ENCODE measurements at places on chromosomes 13 and 19.

GRCh38 chr13:110240943-110241342, 66.0 kb downstream of the COL4A1 start:
- DNase-seq, result no peak

GRCh38 chr13:113978741-113979481, 5.0 kb upstream of the C13orf46 start:
- no peak for DNase-seq

DNA sequence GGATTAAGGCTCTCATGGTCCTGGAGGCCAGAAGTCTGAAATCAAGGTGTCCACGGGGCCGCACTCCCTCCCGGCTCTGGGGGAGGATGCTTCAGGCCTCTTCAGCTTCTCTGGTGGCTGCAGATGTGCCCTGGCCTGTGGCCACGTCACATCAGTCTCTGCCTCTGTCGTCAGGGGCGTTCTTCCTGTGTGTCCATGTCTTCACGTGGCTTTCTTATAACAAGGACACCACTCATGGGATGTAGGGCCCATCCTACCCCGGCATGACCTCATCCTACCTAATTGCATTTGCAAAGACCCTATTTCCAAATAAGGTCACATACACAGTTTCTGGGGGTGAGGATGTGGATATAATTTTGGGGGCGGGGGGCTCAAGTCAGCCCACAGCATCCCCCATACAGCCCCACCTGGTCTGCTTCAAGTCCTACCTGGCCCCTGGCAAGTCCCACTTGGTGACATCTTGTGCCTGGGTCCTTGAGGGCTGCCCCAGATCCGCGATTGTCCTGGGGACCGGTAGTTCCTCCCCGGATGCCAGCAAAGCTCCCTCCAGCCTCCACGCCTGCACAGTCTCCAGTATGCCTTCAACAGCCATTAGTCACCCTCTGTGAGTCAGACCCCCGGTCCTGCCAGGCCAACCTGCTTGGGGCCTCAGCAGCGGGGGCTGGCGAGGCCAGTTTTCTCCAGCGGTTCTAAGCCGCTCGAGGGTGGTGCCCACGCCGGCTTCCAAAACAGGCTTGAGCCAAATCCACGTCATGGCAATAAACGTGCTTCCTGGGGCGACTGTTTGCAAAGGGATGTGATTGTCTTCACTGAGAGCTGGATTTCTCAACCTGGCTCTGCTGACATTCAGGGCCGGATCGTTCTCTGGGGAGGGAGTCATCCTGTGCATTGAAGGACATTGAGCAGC, 32.2 kb downstream of the MYO9B start:
- peak; percentile 99 for DNase-seq

DNA sequence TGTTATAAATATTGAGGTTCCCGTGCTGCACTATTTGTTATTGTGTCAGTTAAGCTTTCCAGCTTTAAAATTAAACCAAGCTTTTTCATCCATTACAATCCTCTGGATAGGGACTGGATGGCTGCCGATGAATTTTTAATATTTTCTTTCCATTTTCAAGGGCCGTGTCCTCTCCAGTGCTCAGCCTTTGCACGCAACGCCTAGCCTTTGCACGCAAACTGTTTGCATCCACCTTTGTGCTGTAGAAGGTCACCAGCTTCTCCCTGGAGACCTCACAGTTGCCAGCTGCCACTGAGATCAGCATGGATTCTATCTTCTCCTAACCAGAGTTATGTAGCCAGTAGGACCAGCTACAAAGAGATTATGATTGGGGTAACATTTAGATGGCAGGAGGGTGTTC, 240.5 kb downstream of the SLC7A1 start:
- no peak for DNase-seq

- DNase-seq, result no peak
Observed at GRCh38 chr13:91347996-91348905, 764 bp downstream of the MIR17HG start.

- DNase-seq, result no peak
Observed at GRCh38 chr13:85661675-85662074, 137.5 kb downstream of the SLITRK6 start.

DNA sequence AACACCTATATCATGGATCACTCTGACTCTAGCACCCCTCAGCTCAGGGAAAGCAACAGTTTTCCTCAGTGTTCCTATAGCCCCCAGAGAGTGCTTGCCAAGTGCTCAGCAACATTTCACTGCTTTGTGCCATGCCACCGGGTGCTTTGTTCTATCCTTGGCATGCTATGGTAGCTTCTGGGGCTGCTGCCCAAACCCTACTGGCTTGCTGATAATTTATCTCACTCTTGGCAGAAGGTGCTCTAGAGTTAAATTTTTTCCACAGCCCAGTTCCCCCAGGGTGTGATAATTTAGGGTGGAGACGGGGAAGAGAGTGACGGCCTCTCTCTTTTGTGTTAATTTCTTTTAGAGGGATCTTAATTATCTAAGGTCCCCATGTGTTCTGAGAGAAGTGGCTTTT, 12.6 kb upstream of the CSNK1A1L start:
- no peak for DNase-seq

GRCh38 chr19:6238643-6239281, 41.0 kb downstream of the MLLT1 start:
- DNase-seq, result no peak

DNA sequence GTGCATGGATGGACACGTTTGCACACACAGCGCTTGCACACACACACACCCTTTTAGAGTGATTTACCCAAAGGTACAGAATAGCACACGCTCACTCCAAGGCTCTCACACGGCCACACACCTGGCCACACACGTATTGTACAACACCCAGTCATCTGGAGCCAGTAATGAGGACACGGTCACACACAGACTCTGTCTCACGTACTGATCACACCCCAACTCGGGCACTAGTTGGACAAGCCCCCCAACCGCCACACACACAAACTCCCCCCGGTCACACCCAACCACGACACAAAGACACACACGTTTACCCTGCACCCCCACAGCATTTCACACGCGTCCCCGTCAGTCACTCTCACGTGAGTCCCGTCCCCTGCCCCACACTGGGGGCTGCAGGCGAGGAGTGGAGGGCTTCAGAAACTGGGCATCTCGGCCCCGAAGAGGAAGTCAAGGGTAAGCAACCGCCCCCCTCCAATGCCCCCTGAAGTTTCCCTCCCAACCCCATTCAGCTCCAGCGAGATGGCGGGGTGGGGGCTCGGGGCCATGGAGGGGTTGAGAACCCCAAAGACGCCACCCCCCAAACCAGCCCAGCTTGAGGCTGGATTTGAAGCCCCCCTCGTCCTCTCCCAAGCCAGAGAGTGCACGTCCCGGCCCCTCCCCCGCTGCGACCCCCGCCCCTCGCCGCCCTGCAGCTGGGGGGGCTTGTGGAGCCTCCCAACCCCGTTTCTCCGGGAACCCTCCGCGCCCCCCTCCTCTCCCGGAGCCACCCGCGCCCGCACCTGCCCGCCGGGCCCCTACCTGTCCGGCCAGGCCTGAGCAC, 599 bp downstream of the OLFM2 start:
- DNase-seq, result no peak

GRCh38 chr19:6021878-6022569, 44.1 kb upstream of the RANBP3 start:
- peak; percentile 29 for DNase-seq

DNA sequence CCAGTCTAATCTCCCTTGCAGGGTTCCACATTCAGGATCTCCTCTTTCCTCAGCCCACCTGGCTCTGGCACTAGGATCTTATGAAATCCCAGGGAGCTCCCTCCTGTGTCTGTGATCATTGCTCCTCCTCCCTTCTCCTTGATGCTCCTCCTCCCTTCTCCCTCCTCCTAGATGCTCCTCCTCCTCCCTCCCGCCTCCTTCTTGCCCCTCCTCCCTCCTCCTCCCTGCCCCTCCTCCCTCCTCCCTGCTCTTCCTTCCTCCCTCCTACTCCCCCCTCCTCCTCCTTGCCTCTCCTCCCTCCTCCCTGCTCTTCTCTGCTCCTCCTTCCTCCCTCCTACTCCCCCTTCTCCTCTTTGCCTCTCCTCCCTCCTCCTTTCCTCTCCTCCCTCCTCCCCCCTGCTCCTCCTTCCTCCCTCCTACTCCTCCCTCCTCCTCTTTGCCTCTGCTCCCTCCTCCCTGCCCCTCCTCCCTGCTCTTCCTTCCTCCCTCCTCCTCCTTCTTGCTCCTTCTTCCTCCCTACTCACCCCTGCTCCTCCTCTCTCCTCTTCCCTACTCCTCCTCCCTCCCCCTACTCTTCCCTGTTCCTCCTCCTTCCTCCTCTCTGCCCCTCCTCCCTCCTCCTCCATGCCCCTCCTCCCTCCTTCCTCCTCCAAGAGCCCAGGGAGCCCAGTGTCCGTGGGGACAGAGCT, 14.9 kb upstream of the ZBTB7A start:
- DNase-seq, result no peak

- no peak for DNase-seq
Observed at GRCh38 chr19:18291019-18291524, 9.7 kb upstream of the JUND start.

- no peak for DNase-seq
Observed at GRCh38 chr19:13098277-13099072, 4.2 kb downstream of the LYL1 start.

- DNase-seq, result no peak
Observed at GRCh38 chr19:28606269-28607032, 606.5 kb downstream of the UQCRFS1 start.

DNA sequence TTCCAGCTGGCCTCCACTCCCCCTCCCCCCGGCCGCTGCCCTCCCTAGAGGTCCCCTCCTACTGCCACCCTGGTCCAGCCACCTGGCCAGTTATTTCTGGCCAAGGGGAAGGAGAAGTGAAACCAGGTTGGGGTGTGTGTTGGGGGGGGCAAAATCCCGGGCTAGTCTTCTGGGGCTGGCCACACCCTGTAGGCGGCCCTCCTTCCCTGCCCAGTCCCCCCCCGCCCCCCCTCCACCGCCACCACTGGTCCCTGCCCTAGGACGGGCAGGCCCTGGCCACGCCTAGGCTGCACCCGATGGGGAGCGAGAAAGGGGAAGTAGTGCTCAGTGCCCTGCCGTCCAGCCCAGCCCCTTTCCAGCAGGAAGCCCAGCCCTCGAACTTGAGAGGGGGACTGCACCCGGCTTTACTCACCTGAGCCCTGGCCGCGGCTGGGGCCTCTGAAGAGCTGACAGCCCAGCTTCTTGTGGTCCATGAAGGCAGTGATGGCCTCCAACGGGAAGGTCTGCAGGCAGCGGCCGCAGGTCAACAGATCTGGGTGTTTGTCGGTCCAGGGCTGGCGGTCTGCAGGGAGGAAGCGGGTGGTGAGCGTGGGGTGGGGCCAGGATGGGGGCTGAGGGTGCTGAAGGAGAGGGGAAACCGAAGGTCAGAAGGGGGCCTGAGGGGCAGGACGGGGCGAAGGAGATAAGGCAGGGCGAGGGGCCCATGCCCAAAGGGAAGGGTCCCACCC, 813 bp downstream of the ZNF296 start:
- DNase-seq, result no peak

- no peak for DNase-seq
Observed at GRCh38 chr13:25186187-25186586, 14.1 kb upstream of the AMER2 start.

GRCh38 chr19:748274-748598, 2.7 kb upstream of the MISP start:
- no peak for DNase-seq

- DNase-seq, result no peak
Observed at GRCh38 chr13:38017320-38017719, 147.7 kb upstream of the TRPC4 start.

DNA sequence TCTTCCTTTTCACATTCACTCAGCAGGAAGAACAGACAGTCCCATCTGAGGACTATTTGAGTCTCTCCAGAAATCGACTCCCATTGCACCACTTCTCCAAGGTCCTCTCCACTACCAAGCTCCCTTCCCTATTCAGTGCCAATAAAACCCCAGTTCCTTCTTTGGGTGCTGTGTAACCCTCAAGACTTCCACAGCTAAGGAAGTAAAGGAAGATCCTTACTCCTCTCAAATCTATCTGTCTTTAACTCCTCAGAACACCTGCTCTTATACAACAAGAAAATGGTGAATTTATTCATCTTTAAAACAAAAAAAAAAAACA, 29.2 kb upstream of the TM9SF2 start:
- DNase-seq, result no peak

GRCh38 chr13:44306371-44307192, 67.0 kb upstream of the SERP2 start:
- DNase-seq, result peak; percentile 98

- DNase-seq, result no peak
Observed at GRCh38 chr19:9061879-9062278, 25.0 kb upstream of the OR1M1 start.

- DNase-seq, result no peak
Observed at GRCh38 chr13:108963276-108963810, 333.9 kb downstream of the MYO16 start.

DNA sequence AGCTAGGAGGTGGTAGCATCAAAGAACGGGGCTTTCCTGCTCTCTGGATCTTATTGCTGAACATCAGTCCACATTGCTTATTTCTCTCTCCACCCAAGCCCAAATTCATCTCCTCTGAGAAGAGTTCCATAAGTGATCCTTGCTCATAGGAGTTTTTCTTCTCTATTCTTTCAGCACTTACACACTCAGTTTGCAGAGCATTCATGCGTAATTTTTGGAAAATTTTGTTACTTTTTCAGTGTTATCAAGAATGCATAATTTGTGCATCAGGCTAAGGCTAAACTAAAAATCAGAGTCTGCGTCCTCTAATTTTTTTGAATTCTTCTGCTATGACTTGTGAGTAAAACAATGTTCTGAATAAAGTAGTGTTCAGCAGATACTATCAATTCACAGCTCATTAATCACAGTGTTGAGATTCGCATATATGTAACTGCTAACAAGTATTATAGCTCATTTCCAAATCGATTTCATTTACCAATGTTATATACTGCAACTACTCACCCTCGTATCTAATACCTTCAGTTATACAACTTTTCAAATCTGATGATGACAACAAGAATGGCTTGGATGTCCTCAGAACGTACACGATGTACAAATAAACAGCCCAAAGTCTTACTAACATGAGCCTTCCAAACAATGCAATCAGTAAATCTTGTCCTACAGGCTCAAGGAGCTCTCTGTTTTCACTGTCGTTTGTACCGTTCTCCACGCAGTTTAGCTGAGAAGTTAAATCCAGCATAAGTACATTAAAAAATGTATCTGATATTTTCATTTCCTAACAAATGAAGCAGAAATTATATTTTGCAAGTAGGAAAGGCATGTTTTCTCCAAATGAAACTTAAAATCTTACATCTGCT, 36.4 kb upstream of the STARD13 start:
- DNase-seq, result no peak

GRCh38 chr13:28623782-28624706, 34.9 kb upstream of the POMP start:
- no peak for DNase-seq

GRCh38 chr13:24056616-24057137, 103.8 kb upstream of the SPATA13 start:
- no peak for DNase-seq

- no peak for DNase-seq
Observed at GRCh38 chr13:79846386-79846785, 365.4 kb downstream of the NDFIP2 start.

GRCh38 chr13:109699628-109700071, 86.7 kb downstream of the IRS2 start:
- DNase-seq, result no peak

DNA sequence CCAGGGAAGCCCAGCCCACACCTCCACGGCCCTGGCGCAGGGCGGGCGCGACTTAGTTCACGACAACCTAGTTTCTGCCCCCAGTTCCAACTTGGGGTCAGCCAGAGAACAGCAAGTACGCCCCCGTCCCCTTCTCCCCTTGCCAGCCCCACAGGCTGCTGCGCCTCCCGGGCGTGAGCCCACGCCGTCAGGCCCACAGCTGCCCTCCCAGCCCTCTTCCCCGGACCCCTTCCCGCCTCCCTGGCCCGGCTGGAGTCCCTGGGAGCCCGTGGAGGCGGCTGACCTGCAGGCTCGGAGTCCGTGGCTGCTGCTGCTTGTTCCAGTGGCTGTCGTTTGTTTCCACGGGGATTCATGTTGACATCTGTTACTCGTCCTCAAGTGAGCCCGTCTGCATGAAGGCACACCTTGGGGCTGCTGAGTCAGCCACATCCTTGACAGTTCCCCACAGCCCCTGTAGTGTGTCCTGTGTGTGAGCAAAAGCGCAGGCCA, 86.0 kb downstream of the ATP11A start:
- no peak for DNase-seq
